GM20000 (cell line): ENCODE measurements at places on chromosomes 7 and 10.

DNA sequence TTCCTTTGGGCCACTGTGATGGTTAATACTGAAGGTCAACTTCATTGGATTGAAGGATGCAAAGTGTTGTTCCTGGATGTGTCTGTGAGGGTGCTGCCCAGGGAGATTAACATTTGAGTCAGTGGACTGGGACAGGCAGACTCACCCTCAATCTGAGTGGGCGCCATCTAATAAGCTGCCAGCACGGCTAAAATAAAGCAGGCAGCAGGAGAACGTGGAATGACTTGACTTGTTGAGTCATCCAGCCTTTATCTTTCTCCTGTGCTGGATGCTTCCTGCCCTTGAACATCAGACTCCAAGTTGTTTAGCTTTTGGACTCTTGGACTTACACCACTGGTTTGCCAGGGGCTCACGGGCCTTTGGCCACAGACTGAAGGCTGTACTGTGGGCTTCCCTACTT, 1046.9 kb downstream of the TYW1 start:
- DNase-seq = no peak

GRCh38 chr10:119383174-119383856, 159.2 kb downstream of the RGS10 start:
- DNase-seq = no peak

GRCh38 chr7:13822678-13823077, 166.8 kb downstream of the ETV1 start:
- DNase-seq = no peak

GRCh38 chr7:117675497-117676435, 195.9 kb downstream of the CFTR start:
- DNase-seq = no peak

GRCh38 chr7:155965010-155965409, 152.7 kb upstream of the SHH start:
- DNase-seq = no peak

- no peak for DNase-seq
Observed at GRCh38 chr7:70303780-70304179, 705.5 kb downstream of the AUTS2 start.

GRCh38 chr10:86246279-86246940, 120.2 kb downstream of the GRID1 start:
- DNase-seq = no peak

- DNase-seq = no peak
Observed at GRCh38 chr10:118840776-118841468, 86.2 kb upstream of the CACUL1 start.

DNA sequence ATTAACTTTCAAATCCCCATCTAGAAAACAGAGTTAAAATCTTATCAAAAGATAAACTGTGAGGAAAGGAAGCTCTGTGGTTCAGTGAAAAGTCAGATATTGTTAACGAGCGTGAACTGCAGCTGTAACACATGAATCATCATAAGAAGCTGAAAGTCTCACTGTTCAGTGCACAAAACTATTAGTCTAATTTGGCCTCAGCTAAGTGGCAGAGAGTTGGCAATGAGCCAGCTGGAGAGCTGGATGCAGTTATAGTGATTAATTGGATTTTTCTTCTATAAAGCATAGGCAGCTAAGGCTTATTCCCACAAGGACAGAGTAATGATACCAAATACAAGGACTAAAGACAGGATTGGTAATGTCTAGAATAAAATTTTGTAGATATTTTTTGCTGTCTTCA, 101.1 kb upstream of the ABCB5 start:
- no peak for DNase-seq

- DNase-seq = no peak
Observed at GRCh38 chr10:6973899-6974298, 393.8 kb upstream of the PRKCQ start.

DNA sequence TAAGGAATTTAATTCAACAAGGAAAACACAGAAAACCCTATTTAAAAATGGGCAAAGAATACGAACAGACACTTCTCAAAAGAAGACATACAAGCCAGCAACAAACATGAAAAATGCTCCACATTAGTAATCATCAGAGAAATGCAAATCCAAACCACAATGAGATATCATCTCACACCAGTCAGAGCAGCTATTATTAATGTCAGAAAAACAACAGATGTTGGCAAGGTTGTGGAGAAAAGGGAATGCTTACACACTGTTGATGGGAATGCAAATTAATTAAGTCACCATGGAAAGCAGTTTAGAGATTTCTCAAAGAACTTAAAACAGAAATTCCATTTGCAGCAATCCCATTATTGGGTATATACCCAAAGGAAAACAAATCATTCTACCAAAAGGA, 55.2 kb downstream of the GCC1 start:
- DNase-seq = no peak

DNA sequence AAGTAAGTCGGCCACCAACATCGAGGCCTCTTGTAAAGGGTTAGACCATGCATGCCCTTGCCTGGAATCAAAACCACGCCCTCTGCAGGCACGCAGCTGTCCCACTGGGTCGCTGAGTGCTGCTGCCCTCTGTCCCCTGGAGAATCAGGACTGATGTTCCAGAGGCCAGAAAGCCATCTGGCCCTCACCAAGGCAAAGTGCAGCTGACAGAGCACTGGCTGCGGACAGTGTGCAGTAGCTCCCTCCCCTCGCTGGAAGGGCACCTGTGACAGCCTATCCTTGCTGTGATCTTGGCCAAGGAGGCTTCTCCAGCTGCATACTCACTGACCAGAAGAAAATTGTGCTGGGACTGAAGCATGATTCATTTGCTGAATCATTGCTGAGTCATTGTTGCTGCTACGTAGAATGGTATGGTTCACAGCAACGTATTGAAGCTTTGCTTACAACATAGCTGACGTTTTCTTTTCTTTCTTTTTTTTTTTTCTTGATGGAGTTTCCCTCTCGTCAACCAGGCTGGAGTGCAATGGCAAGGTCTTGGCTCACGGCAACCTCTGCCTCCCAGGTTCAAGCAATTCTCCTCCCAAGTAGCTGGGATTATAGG, 30.4 kb downstream of the DDC start:
- DNase-seq = no peak

- DNase-seq = no peak
Observed at GRCh38 chr10:54402576-54402975, 398.5 kb downstream of the PCDH15 start.

DNA sequence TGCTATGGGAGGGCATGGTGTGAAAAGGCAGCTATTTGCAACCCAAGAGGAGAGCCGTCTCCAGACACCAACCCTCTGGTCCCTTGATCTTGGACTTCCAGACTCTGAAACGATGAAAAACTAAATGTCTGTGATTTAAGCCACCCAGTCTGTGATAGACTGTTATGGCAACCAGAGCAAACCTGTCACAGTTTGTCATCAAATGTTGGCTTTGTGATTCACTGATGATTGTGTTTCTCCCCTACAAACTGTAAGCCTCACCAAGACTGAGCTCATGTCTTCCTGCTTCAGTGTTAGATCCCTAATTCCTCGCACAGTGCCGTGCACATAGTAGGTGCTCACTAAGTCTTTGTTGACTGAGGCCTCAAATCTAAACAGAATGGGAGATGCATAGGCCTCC, 224.6 kb upstream of the PITRM1 start:
- no peak for DNase-seq
